Activated CD4-positive, alpha-beta T cell treated with anti-CD3 and anti-CD28 coated beads for 36 hours (primary cell): ENCODE measurements at places on chromosomes 12 and 14. TPM values are rescaled to one million over a fixed set of nuclear protein-coding genes. Genes with fewer than 3 reads are reported as not detected.

Gene LALBA
- not detected for total RNA-seq

Gene RNU4-1
- 323 TPM for total RNA-seq

Gene CLMN
- total RNA-seq: 0.75 TPM

Gene GSKIP
- total RNA-seq: 20.7 TPM

Gene SERPINA1
- total RNA-seq: 102 TPM

Gene CLEC9A
- not detected for total RNA-seq

Gene EAPP
- 41.6 TPM for total RNA-seq

Gene CLEC1A
- total RNA-seq: not detected

Gene APEX1
- 257 TPM for total RNA-seq

Gene SRRM4
- total RNA-seq: not detected

Gene HOXC12
- total RNA-seq: not detected
